ENCODE measurements at places on chromosomes 3 and 15.

GRCh38 chr15:46039703-46040102 is 404.9 kb downstream of the SQOR start:
- DNase-seq = no peak

DNA sequence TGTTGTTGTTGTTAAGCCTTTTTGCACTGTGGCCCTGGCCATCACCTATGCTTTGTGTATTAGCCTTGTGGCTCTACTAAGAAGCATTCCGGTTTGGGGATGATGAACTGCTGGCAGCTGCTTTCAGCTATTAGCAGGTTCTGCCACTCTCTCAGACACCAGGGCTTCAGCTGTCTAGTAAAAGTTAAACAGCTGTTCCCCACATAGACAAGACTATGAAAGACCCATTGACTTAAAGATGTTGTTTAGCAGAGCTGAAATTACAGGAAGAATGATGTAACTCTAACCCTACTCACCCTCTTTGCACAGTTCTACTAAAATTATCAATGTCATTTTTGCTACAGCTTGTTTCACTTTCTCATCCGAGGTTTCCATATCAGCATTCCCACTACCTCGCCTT is 131.2 kb upstream of the CGNL1 start:
- DNase-seq = no peak

DNA sequence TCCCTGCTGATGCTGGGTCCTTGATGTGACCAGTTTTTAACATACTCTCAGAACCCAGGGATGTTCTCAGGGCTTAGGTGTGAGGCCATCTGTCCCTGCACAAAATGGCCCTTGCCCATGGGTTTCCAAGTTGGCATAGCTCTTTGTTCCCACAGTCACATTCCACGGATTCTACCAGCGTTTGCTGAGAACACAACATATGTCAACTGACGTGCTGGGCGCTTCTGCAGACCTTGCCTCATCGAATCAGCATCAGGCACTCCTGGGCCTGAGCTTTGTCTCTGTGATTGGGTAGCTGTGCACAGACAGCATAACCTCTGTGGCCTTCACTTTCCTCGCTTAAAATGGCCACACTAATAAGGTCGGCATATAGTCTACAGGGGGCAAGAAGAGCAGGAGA is 69.0 kb downstream of the MGLL start:
- DNase-seq = no peak

DNA sequence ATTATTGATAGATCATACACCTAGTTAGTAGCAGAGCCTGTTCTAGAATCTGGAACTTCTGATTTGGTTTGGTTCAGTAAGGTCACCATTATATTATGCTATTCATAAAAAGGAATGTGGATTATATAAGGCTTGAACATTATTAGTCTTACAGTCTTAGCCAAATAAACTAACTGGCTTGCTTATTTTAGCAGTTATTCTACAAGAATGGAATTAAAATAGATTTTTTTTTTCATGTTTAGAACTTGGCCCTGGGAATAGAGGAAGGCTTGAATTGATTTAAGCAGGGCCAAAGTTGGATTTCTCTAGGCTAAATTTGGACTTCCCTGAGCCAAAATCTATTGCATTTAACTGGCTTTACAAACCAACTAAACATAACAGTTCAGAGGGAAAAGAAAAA is 24.4 kb downstream of the DTWD1 start:
- no peak for DNase-seq

- no peak for DNase-seq
Observed at GRCh38 chr15:45743426-45744235, 108.8 kb downstream of the SQOR start.

- DNase-seq = no peak
Observed at GRCh38 chr15:99996660-99997059, 263.4 kb upstream of the LYSMD4 start.

- no peak for DNase-seq
Observed at GRCh38 chr3:126938520-126939337, 44.2 kb upstream of the PLXNA1 start.

DNA sequence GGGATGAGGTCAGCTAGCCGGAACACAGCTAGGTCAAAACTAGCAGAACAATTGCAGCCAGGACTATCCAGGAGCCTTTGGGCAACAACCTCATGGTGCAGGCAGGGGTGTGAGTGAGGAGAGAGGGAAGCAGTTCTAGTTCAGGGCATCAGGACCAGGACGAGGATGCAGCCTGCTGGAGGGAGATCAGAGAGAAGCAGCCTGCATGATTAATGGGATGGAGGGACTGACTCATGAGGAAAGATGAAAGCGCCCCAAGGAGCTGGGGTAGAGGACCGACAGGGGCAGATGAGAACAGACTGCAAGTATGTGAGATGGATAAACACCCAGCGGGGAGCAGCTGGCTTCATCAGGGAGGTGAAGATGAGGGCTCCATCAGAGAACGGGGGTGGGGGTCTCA is 37.9 kb upstream of the LRTM1 start:
- DNase-seq = no peak

DNA sequence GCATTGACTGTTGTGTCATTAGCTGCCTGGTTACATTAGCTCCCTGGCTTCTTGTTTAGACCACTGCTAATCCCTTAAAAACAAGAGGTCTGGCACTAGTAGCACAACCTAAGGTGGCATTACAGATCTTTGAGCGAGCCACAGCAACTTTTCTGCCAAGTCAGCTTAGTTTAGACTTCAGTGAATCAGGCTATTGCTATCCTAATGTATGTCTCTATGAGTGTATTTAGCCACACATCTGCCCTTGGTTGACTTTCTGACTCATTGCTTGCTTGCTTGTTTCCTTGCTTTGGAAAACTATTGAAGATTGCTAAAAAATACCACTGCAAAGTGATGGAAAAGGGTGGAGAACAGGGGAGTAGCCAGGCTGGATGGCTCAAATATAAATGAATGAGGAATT is 50.2 kb downstream of the CHP1 start:
- no peak for DNase-seq

- no peak for DNase-seq
Observed at GRCh38 chr3:124760601-124761000, 30.3 kb downstream of the UMPS start.

Data from GM12891 (cell line).